ENCODE measurements at places on chromosomes 3 and 15.

DNA sequence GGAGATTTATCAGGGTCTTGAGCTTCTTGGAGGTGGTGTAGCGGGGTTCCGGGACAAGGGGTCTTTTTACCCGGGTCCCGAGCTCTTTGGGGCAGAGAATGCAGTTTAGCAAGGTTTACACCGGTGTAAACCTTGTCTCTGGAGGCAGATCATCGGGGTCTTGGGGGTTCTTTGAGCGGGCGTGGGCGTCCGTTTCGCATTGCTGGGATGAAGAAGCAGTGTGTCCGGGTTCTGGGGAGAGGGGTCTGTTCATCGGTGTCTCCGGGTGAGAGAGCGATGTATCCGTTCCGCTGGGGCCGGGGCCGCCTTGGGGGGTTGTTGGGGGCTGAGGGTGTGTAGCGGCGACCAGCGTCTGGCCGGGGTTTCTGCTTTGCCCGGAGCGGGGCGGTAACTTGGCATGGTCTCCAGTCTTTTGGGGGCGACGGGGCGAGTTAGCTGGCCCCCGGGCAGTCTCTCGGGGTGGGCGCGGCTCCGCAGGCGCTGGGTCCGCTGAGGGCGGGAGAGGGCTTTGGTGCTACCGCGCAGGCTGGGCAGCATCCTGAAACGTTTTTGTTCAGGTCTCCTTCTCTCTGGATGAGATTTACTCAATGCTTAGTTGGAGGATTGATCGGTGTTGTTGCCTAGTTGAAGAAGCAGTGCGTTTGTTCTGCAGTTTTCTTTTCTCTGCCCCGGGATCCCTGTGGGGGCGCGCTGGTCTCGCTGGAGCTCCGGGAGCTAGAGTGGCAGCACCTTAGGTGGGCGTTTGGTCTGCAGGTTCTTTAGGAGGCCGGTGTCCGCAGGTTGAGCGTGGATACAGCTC lies 843 bp downstream of the GLCE start:
- peak; percentile 63 for DNase-seq

- no peak for DNase-seq
Measured at GRCh38 chr15:39125226-39125625, 455.7 kb upstream of the THBS1 start.

DNA sequence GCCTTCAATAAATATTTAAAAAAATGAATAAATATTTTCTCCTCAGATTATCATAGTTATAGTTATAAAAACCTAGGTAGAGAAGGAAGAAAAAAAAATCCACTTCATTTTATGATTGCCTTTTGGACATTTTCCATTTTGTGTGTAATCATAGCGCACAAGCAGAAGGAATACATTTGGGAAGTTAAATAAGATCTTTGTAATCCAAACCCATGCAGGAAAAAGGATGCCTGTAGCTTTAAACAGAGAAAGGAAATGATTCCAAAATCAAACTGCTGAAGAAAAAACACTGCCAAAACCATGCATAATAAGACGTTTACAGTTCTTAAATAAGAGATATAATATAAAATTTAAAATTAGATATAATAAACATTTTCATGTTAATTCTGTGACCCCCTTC lies 7.4 kb upstream of the CCDC54 start:
- DNase-seq = no peak

DNA sequence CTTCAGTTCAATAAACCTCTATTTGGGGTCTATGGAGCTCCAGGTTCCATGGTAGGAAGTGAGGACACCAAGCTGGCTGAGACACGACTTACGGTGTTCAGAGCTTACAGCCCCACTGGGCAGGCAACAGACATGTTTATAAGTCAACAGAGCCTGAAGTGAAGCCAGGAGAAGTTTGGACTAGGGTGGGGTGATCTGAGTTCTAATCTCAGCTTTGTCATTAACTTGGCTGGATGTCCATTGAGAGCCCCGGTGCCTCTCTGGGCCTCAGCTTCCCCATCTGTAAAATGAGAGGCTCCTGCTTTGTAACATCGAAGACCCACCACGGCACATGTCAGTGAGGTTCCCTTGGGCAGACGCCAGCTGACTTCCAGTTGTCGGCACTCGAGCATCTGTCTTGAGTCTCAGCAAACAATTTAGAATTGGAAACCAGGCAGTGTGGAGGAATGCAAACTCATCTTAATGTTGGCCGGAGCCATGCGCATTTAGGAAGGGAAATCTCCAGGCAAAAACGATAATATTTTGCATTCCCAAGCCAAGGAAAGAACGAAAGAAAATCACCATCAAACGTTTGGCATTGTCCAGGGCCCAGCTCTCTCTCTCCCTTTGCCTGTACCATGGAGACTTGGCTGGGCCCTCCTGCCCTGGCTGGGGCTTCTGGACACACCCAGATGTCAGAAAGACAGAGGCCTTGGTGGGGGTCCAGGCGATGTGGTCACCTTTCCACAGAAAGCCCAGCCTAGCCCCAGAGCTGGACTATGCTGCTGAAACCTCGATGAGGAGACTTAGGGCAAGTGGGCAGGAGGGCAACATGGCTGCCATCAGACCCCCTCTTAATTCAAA lies 18.4 kb downstream of the ITGA11 start:
- no peak for DNase-seq

GRCh38 chr3:51715977-51716294 lies 9.1 kb downstream of the GRM2 start:
- DNase-seq = no peak

DNA sequence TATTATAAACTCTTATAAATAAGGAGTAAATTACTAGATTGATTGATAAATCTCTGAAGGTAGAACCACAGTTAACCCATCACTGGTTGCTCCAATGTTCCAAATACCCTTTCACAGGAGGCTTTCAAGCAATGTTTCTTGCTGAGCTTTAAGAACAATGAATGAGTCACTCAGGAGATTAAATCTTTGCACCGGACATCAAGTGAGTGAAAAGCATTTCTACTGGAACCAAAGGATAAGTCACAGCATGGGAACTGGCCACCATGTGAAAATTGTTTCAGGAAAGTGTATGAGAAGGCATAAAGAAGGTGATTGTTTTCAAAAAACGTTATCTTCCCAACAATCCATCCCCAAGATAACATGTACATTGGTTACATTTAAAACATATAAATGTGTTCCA lies 90.6 kb downstream of the CNTN3 start:
- DNase-seq = no peak

DNA sequence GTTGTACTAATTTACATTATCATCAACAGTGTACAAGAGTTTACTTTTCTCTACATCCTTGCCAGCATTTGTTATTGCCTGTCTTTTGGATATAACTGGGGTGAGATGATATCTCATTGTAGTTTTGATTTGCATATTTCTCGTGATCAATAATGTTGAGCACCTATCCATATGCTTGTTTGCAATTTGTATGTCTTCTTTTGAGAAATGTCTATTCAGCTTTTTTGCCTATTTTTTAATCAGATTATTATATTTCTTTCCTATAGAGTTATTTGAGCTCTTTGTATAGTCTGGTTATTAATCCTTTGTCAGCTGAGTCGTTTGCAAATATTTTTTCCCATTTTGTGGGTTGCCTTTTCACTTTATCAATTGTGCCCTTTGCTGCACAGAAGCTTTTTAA lies 540.8 kb upstream of the SGO1 start:
- DNase-seq = no peak

- no peak for DNase-seq
Measured at GRCh38 chr3:46410669-46411068, 3.6 kb downstream of the CCRL2 start.

DNA sequence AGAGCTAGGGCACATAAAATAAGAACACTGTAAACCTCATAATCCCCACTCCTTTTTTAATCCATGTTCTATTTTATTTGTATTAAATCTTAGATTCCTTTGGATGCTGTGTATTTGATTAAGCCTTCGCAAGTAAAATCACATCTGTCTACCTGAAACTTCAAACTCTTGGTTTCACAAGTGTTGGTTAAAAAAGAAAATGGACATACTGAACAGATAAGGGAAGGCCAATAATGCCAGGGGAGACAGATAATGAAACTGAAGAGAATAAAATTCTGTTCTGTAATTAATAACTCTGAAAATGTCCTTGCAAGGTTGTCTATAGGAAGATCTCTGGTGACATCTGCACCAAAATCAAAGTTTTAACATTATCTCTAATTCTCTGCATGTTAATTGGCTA lies 114.2 kb downstream of the ULK4 start:
- no peak for DNase-seq

DNA sequence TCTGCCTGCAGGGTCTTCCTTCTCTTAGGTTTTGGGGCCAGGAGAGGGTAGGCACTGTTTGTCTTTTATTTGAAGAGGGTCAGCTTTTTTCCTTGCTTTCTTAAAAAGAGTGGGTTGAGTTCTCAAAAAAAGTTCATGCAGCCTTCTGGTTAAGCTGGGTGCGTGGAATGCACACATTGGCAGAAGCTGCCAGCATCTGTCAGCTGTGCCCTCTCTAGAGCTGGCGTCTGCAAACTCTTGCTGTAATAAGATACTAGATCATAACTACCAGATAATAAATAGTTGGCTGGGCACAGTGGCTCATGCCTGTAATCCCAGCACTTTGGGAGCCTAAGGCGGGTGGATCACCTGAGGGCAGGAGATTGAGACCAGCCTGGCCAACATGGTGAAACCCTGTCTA lies 373.4 kb downstream of the OCA2 start:
- DNase-seq = no peak

DNA sequence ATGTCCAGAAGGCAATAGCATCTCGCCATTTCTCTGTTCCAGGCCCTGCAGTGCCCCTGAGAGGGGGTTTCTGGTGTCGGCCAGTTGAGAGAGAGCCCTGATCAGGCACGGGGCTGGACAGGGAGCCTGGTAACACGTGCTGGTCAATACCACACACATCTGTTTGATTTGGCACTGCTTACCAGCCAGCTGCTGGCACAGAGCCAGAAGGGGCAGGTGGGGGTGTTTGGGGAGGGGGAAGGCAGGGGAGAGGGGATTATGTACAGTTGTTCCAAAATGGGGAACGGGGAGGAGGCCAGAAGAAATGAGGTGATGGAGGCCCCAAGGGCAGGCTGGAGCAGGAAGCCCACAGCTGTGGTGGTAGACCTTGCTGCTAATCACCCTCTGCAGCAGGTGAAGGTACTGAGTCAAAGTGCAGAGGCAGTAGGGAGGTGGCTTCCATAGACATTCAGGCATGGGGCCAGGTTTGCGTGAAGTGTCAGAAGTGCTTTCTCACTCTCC lies 153.5 kb upstream of the LPP start:
- DNase-seq = no peak

DNA sequence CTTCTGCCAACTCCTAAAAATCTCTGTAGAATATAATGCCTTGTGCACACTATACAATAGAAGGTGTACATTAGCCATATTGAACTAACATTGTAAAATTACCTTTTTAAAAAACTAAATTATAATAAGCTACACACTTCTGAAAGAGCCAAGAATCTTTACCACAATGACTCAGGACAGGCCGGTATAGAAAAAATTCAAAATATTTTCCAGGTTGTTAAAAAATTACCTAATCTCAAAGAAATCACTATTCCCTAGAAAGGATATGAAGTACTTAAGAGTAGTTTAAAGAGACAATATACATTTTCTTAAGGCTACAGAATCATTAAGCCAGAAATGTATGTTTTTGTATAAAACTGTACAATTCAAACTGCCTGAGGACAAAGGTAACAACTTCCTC lies 48.5 kb downstream of the TJP1 start:
- DNase-seq = no peak

DNA sequence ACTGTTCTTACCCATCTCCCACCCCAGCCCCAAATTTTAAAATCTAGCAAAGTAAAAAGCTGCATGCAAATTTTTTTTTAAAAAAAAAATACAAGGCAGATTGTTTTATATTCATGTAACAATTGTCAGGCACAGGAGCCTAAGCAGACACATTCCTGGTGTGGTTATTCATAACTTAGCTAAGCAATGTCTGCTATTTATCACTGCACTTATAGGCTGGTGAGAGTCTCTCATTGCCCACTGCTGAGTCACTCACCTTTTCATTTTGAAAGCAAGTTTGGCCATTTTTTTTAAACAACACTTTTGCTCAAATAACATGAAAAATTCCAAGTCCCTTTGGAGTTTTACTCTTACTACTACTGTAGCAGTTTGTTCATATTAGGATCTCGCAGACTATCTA lies 413.9 kb downstream of the RBMS3 start:
- DNase-seq = peak; percentile 23

DNA sequence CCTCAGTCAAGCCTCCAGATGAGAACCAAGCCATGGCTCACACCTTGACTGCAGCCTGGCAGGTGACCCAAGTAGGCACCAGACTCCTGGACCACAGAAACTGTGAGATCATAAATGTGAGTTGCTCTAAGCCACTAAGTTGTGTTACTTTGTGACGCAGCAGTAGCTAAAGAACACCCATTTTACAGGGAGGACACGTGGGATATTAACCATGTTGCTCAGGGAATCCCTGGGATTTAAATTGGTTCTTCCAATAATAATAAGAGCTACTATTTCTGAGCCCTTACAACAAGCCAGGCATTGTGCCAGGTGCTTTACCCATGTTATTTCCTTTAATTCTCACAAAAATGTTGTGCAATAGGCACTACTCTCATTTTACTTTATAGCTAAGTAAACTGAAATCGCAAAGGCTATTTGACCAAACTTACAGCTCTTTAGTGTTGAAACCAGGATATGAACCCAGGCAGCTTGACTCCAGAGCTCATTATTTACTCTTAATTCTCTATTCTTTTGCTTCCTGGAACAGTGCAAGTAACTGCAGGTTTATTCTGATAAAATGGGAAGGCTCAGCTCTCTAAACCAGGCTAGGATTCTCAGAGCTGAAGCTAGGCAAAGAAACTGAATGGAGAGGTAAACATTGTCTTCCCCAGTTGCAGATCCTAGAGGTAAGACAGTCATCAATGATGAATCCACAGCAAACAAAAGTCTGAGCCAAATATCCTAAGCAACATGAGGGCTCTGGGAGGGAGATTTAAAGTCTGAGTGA lies 294.4 kb downstream of the KBTBD8 start:
- DNase-seq = no peak

DNA sequence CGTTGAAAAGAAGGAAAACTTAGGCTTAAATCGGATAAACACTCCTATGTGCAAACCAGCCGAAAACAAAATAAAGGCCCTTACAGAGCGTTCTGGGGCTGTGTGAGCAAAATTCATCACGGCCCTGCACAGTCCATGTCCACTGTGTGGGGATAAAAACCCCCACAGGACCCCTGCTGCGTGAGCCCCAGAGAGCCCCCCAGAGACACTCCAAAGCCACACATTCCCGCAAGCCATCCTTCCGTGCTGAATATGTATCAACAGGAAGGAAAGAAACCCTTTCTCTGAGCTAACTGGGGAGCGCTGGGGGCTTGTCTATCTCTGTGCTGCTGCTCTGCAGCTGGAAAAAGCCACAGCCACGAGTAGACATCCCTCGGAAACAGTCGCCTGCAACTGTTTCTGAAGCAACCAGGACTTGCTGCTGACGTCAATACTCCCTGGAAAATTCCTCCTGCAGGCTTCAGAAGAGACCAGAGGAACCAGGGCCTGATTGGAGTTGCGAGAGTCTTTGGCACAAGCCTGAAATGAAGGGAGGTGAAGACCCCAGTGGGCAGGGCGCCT lies 72.7 kb downstream of the NUP210 start:
- no peak for DNase-seq

- DNase-seq = no peak
Measured at GRCh38 chr3:125350597-125350996, 24.5 kb downstream of the ZNF148 start.

- DNase-seq = no peak
Measured at GRCh38 chr3:55621026-55621422, 133.9 kb upstream of the WNT5A start.

Measured in HAP-1 (cell line).